ENCODE measurements at places on chromosomes 2 and 18.

DNA sequence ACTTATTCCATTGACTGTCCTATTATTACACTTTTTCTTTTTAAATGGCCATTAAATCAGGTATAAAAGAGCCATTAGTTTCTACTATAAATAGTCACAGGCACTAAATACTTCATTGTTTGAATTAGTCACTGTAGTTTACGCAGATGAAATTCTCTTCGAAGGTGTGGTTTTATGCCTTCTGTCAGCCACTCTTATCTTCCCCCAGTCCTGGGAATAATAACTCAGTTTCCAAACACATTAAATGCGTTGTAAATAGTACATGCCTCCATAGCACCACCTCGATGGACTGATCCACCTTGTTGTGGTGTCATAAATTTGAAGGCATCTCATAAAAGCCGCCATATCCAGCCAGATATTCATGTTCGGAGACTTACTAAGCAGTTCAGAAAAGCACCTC, 72.1 kb upstream of the PARD3B start:
- H3K4me1 ChIP-seq, result no peaks in the 10 kb centered on the region
- H3K27ac ChIP-seq, result no peak overlapping the region
- H3K36me3 ChIP-seq, result no peaks in the 10 kb centered on the region
- DNase-seq, result no peak

- no peaks in the 10 kb centered on the region for H3K36me3 ChIP-seq
- peaks cover 67% of the 10 kb centered on the region for H3K27me3 ChIP-seq
- peaks cover 16% of the 10 kb centered on the region for H3K4me1 ChIP-seq
- H3K4me3 ChIP-seq, result no peak overlapping the region
Observed at GRCh38 chr2:20672201-20672951, 5.4 kb downstream of the GDF7 start.

GRCh38 chr2:172345956-172346555, 81.3 kb upstream of the ITGA6 start:
- H3K36me3 ChIP-seq, result peaks cover 2% of the 10 kb centered on the region
- no peak overlapping the region for H3K27ac ChIP-seq
- no peaks in the 10 kb centered on the region for H3K27me3 ChIP-seq
- no peak for DNase-seq

DNA sequence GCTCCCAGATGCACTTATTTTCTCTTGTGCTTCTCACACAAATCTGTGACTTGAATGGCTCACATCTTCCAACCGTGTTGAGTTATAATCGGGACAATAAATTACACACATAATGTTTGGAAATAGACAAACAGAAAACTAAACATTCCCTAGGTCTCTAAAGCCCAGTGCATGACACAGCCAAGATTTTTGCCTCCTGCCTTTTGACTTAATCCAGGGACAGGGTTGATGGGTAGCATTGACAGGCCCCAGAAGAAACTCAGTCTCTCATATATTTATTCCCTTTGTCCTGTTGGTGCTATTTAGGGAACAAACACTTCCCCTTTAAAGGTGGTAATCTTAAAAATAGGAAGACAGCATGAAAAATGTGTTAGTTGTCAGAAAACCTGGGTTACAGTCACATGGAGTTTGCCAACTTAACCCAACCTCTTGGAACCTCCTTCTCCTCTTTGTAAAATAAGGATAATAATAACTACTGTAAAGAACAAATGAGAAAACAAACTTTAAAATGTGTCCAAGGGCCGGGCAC, 24.0 kb upstream of the ARPC2 start:
- no peaks in the 10 kb centered on the region for H3K36me3 ChIP-seq
- DNase-seq, result no peak
- no peak overlapping the region for H3K4me3 ChIP-seq
- H3K27me3 ChIP-seq, result no peaks in the 10 kb centered on the region

DNA sequence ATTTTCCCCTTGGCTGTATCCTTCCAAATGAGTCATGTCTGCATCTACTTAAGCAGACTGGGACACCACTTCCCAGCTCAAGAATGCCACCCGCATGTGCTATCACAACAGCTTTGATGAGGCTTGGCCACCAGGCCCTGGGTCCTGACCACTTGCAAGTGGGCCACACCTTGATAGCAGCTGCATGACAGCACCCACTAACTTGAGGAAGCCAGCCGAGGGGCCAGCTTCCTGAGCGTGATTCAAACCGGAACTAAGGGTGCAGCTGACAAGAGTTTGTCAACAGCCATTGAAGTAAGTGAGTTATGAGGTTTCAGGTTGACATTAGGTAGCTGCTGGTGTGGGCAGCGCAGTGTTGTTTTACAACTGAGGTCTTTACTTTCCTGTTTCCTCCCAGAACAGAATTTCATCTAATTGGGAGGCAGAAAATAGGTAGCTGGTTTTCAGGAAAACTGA, 54.4 kb downstream of the EPHA4 start:
- H3K27me3 ChIP-seq, result no peaks in the 10 kb centered on the region
- DNase-seq, result peak; percentile 69
- H3K27ac ChIP-seq, result no peak overlapping the region
- no peaks in the 10 kb centered on the region for H3K36me3 ChIP-seq
- H3K4me1 ChIP-seq, result peaks cover 4% of the 10 kb centered on the region

DNA sequence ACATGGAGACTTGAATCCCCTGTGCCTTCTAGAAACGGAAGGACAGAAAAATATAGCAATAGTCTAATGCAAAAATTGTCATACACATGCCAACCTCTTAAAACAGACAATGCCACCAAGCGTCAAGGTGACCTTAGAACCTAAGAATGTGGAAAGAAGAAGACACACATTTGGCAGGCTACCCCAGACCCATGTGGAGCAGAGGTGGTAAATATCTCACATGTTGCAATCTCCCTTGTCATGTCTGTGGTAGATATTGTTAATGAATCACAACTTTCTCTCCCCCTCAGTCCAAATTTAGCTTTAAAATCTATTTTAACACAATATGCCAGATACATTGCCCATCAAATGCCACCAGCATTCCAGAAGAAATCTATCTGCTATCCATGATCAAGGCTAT, 137.4 kb downstream of the HNMT start:
- DNase-seq, result no peak
- H3K4me1 ChIP-seq, result no peaks in the 10 kb centered on the region
- no peaks in the 10 kb centered on the region for H3K36me3 ChIP-seq
- no peaks in the 10 kb centered on the region for H3K27me3 ChIP-seq
- H3K27ac ChIP-seq, result no peak overlapping the region

GRCh38 chr18:35730691-35731370, 149.3 kb downstream of the GALNT1 start:
- H3K4me1 ChIP-seq, result no peaks in the 10 kb centered on the region
- no peak overlapping the region for H3K27ac ChIP-seq
- no peak for DNase-seq

DNA sequence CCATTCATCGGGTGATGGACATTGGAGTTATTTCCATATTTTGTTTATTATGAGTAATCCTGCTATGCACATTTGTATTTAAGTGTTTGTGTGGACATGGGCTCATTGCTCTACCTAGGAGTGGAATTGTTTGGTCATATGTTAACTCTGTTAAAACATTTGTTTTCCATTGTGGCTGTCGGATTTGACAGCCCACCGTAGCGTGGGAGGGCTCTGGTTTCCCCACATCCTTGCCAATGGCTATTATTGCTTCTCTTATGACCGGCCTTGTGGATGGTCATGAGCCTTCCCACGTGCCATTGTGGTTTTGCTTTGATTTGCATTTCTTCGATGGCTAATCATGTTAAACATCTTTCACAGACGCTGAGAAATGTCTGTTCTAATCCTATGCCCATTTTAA, 92.0 kb downstream of the ZNF236 start:
- no peak overlapping the region for H3K4me3 ChIP-seq
- H3K4me1 ChIP-seq, result peaks cover 2% of the 10 kb centered on the region

- peaks cover 6% of the 10 kb centered on the region for H3K27me3 ChIP-seq
- H3K4me3 ChIP-seq, result no peak overlapping the region
- no peaks in the 10 kb centered on the region for H3K36me3 ChIP-seq
Observed at GRCh38 chr2:15893085-15893484, 47.3 kb upstream of the MYCN start.

- H3K4me1 ChIP-seq, result no peaks in the 10 kb centered on the region
- H3K36me3 ChIP-seq, result no peaks in the 10 kb centered on the region
- peaks cover 11% of the 10 kb centered on the region for H3K27me3 ChIP-seq
- no peak overlapping the region for H3K4me3 ChIP-seq
- no peak for DNase-seq
Observed at GRCh38 chr18:75344615-75345014, 82.9 kb downstream of the SMIM21 start.

- H3K4me1 ChIP-seq, result no peaks in the 10 kb centered on the region
- DNase-seq, result no peak
- no peaks in the 10 kb centered on the region for H3K27me3 ChIP-seq
- H3K36me3 ChIP-seq, result no peaks in the 10 kb centered on the region
- H3K4me3 ChIP-seq, result no peak overlapping the region
- H3K27ac ChIP-seq, result no peak overlapping the region
Observed at GRCh38 chr2:30188292-30188691, 41.5 kb downstream of the YPEL5 start.

GRCh38 chr2:74606927-74607326, 41.2 kb downstream of the M1AP start:
- no peaks in the 10 kb centered on the region for H3K36me3 ChIP-seq
- peaks cover 41% of the 10 kb centered on the region for H3K27me3 ChIP-seq
- DNase-seq, result no peak
- H3K27ac ChIP-seq, result no peak overlapping the region
- no peak overlapping the region for H3K4me3 ChIP-seq
- H3K4me1 ChIP-seq, result peaks cover 5% of the 10 kb centered on the region

DNA sequence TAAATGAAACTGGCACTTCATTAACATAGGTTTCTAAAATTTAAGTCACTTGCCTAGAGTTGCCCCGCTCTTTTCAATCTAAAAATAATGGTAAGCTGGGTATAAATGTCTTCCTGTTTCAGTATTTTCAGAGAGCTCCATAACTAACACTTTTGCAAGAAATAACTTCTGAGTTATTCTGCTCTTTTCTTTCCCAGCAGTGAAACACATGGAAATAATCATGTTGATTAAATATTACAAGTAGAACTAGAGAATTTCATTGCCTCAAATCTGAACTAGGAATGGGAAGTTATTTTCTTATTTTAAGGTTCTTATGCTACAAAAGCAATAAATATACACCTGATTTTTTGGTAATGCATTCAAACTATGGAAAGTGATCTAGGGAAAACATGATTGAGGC, 257.4 kb downstream of the IKZF2 start:
- no peaks in the 10 kb centered on the region for H3K36me3 ChIP-seq
- peaks cover 3% of the 10 kb centered on the region for H3K27me3 ChIP-seq
- DNase-seq, result no peak
- H3K4me1 ChIP-seq, result no peaks in the 10 kb centered on the region
- no peak overlapping the region for H3K4me3 ChIP-seq

DNA sequence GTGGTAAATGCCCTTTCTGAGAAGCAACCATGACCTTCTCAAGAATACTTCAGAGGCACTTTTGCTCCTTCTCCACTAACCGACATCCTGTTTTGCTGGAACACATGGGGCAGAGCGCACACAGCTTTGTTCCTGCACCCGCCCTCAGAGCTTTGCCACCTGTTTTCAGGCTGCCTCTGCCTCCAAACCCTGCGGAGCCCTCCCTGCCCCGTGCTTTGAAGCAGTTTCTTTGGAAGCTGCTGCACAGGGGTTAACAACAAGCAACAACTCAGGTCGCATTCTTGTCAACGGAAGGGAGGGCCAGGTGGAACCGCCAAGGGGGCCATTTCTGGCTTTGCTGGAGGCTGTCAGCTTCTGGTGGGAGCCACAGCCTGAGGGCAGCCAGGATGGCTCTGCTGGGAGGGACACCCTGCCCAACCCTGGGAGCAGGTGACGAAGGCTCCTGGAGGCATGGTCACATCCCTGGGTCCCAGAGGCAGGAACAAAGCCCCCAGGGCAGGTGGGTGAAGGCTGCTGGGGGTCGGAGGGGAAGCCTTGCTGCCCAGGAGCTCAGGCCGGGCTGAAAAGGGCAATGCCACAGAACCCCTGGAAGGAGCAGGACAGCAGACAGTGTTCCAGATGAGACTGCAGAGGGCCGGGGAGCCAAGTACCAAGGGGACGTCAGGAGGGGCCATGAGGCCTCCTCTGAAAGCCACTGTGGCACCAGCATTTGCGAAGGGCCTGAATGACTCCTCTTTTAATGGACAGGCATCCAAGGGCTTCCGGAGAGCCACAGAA, 46.8 kb downstream of the MRPS5 start:
- peak overlapping the region; percentile 70 for H3K4me3 ChIP-seq
- H3K36me3 ChIP-seq, result no peaks in the 10 kb centered on the region
- peak; percentile 76 for DNase-seq

- peaks cover 76% of the 10 kb centered on the region for H3K4me1 ChIP-seq
- peak overlapping the region; percentile 23 for H3K27ac ChIP-seq
- DNase-seq, result no peak
Observed at GRCh38 chr18:63141778-63142176, 177.8 kb downstream of the BCL2 start.

DNA sequence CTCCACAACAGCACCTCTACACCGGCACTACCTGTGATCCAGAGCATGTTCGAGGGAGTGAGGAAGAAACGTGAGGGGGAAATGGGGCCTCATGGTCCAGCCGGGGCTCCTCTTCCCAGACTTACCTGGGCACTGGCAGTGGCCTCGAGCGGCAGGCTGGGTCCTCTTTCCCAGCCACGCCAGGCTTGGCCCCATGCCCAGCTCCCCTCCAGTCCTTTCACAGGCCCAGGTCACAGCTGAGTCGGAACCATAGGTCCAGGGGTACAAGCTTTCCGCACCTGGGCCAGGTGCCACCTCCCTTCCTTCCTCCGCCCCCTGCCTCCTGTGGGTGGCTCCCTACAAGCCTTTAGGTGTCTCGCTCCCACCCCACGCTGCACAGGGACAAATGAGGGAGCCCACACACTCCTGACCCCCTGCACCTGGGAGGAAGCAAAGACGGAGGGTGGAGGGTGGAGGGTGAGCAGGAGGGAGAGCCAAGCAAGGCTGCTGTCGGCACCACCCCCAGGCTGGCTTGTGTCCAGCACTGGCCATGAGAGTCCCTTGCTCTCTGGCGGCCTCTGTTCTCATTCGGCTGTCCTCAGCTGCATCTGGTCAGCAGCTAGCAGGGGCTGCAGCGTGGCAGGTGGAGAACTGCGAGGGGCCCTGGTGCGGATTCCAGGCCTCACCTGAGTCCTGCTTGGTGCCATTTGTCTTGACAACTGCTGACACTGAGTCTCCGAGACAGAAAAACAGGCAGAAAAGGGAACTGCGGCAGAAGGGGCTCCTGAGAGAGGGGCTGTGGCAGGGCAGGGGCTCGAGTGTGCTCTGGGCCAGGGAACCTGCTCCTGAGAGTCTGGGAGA, 26.8 kb downstream of the ADRA2B start:
- no peak overlapping the region for H3K4me3 ChIP-seq
- H3K27ac ChIP-seq, result no peak overlapping the region
- no peak for DNase-seq
- no peaks in the 10 kb centered on the region for H3K27me3 ChIP-seq
- peaks cover 4% of the 10 kb centered on the region for H3K4me1 ChIP-seq
- H3K36me3 ChIP-seq, result no peaks in the 10 kb centered on the region
